NCI-H2107 (cell line): ENCODE measurements at places on chromosomes 1 and 21.

GRCh38 chr1:115712911-115713609 lies 55.5 kb downstream of the CASQ2 start:
- DNase-seq = no peak

- no peak for DNase-seq
Observed at GRCh38 chr1:18564676-18565075, 66.0 kb upstream of the PAX7 start.

GRCh38 chr1:4769516-4770280 lies 115.3 kb downstream of the AJAP1 start:
- no peak for DNase-seq

DNA sequence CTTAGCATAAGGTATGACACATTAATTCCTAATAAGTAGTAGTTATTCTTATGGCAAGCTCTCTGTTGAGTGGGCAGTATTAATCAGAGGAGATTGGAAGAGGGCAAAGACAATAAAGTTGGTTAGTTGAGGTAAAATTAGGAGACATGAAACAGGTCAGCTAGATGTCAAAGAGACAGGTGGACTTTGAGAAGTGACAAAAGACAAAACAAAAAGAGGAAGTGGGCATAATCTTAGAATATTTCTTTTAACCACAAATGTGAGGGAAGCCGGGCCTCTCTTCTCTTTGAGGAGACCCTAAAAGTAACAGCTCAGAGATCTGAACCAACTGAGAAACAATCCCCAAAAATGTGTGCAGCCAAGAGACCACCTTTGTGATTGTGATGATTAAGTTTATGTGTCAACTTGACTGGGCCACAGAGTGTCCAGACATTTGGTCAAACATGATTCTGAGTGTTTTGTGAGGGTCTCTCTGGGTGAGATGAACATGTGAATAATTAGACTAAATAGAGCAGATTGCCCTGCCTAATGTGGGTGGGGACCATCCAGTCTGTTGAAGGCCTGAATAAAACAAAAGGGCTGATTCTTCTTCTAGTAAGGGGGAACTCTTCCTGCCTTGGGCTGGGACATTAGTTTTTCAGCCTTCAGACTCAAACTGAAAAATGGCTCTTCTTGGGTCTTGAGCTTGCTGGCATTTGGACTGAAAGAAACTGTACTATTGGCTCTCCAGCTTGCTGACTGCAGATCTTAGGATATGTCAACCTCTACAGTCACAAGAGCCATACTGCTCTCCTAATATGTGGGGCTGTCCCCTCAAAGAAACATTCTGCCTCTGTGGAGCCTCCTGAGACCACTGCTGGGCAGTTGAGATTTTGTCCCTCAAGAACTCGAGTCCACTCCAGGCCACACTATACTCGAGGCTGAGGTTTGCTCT lies 40.0 kb downstream of the FCRL5 start:
- DNase-seq = no peak

- DNase-seq = no peak
Observed at GRCh38 chr1:48055876-48056764, 58.9 kb upstream of the TRABD2B start.

DNA sequence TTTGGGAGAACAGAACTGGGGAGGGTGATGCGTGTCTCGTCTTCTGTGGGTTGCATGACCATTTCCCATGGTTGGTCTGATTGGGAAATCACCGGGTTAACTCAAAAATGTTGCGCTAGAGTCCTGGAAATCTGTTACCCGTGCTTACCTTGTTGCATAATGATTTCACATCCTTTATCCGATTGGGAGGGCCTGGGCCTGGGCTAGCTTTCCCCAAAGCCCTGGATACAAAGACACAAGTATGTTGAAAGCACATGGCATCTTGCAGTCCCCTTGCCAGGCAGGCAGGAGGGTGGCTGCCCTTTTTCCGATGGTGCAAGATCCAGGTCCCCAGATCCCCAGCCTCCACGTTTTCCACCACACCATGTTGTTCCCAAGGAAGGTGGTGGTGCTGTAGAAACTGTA lies 582 bp downstream of the TRPM2 start:
- no peak for DNase-seq

GRCh38 chr1:8015036-8015808 lies 10.9 kb downstream of the ERRFI1 start:
- no peak for DNase-seq

DNA sequence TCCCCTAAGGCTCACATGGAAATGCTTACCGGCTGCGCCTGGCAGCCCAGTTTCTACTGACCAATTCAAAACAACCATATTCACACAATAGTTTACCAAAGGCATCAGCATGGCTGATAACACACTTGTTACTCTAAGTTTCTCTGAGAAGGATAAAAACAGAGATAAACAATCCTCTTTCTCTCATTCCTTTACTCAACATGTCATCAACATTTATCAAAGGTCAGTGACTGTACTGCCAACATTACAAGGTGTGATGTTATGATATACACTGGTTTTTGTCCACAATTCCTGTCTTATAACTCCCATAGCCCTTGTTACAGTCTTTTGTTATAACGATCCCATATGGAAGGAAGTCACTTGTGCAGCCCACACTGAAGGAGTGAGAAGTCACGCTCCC lies 33.6 kb downstream of the COA6 start:
- DNase-seq = no peak

DNA sequence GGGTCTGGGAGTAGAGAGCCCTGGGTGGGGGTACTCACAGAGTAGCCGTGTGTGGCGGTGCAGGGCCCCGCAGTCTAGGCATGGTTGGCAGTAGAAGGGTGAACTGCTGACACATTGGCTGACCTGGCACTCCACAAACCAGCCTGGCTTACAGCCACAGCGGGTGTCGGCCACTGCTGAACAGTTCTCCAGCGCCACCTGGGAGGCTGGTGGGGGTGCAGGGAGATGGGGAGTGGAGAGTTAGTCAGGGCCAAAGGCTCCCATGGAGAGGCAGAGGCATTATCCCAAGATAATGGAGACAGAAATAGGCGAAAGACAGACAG lies 1.5 kb downstream of the TNFRSF25 start:
- DNase-seq = no peak
